ENCODE measurements at places on chromosomes 3 and 15.

GRCh38 chr3:189833996-189834395 lies 202.8 kb downstream of the TP63 start:
- no peak for DNase-seq

DNA sequence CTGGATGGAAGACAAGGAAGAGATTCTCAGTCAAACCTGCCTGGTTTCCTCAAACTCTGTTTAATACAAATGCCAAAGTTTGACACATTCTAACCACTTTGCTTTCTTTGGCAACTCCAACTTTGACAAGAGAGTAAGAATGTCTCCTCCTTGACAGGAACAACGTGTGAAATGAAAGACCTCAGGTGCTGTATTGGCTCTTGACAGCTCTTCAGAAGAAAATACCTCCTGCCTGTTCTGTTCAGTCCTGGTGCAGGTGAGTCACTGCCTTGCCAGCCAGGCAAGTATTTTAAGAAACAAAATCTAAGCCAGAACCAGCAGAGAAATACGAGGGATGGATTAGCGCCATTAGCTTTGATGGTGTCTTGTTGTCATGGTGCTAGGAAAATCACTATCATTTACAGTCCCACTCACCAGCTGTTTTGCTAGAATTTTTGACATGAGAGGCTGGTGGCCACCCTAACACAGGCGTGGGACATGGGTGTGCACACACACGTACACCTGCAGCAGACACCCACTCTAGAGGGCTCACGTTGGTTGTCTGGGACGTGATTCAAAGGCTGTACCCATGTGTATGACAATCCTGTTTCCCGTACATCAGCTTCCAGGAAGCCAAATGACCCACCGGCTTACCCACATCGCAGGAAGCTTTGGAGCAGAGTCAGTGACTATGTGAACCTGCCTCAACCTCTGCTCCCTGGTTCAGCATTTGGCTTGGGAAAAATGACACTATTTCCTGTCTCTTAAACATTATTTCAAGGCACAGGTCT lies 60.4 kb downstream of the CCNL1 start:
- DNase-seq: no peak

- no peak for DNase-seq
Observed at GRCh38 chr3:72320955-72321303, 527.3 kb downstream of the SHQ1 start.

DNA sequence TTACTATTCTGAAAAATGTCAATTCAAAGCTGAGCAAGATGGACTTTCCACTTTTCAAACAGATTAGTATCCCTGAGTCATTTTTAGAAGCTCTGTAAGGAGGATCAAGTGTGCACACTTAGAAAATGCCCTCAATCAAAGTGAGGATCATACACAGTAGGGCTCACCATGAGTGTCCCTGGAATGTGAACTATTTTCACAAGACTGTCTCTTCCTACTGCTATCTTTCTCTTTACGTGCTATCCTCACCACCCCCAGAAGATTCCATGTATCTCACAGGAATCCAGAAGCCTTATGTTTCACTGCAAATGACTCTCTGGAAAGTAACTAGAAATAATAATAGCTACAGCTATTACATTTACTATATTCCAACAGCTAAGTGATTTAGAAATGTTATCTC lies 349.9 kb upstream of the TGFBR2 start:
- DNase-seq: no peak

GRCh38 chr3:157388976-157389375 lies 47.7 kb upstream of the PTX3 start:
- no peak for DNase-seq

DNA sequence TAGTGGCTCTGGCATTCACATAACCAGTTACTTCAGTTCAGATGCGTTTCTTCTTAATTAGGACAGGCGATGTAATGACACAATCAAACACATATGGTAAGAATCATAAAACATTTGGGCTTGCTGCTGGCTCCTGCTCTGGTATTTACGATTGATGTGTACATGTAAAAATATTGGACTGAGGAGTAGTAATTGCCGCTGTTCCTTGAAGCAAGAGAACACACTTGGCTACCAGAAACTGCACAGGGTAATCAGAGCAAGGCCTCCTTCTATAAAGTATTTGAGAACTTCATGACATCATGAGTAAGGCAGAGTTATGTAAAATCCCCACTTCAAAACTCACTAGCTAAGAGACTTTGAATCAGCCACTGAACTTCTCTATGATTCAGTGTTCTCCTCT lies 158.1 kb downstream of the SSR3 start:
- DNase-seq: no peak

DNA sequence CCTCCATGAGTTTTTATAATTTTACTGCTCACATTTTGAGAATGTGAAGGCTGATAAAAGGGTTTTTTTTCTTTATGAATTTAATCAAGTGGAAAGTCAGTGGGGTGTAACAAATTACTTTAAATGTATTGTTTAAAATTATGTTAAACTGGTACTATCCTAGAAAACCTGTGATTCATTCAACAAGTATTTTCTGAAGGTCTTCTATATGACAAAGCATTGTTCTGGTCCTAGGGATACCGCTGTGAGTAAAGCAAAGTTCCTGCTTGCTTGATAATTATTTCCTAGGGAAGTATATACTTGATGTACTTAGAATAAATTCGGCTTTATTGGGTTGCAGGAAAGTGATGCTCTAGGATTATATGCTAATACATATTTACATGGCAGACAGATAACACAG lies 152.8 kb upstream of the GOLGA6L4 start:
- DNase-seq: no peak

DNA sequence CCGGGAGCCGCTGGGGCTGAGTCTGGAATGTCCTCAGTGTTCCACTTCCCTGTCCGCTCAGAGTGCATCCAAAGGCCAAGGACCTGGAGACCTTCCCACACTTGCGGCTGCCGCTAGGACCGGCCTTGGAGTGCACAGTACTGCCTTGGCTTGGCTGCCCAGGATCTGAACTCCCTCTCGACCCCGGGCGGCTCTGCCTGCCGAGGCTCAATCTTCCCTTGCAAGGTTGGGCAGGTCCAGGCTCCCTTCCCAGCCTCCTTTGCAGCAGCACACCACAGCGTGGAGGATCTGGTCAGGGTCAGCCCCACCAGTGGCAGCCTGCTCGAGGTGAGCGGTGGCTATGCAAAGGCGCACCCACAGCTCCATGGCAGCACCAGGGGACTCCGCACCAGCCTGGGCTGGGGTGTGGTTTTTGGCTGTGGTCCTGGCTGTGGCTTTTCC lies 69.2 kb downstream of the PLXNA1 start:
- DNase-seq: no peak

- DNase-seq: peak; percentile 85
Observed at GRCh38 chr15:31327669-31328427, 1.2 kb downstream of the KLF13 start.

DNA sequence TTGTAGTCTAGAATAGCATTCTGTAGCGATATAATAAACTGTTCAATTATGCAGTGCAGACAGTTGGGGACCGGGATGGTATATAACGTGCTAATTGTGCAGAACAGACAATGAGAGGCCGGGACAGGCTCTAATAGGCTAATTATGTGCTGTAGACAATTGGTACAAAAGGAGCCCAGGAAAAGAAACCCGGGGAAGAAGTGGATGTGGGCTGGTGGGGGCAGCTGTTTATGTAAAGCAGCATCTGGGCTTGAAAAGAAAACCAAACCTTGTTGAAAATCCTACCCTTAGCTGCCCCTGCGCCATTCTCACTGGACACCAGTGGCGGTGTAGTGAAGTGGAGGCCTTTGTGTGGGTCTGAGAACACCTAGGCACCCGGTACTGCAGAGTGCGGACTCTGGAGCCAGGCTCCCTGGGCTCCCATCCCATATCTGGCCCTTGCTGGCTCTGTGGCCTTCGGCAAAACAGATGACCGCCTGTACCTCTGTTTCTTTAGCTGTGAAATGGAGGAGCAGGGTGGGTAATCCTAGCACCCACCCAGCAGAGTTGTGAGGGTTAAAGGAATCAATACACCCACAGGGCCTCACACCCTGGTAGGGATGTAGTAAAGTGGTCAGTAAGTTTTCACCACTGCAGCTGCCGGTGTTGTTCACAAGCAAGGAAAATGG lies 51.5 kb downstream of the CMTM6 start:
- no peak for DNase-seq

GRCh38 chr3:123716411-123716810 lies 131.6 kb upstream of the HACD2 start:
- DNase-seq: no peak

DNA sequence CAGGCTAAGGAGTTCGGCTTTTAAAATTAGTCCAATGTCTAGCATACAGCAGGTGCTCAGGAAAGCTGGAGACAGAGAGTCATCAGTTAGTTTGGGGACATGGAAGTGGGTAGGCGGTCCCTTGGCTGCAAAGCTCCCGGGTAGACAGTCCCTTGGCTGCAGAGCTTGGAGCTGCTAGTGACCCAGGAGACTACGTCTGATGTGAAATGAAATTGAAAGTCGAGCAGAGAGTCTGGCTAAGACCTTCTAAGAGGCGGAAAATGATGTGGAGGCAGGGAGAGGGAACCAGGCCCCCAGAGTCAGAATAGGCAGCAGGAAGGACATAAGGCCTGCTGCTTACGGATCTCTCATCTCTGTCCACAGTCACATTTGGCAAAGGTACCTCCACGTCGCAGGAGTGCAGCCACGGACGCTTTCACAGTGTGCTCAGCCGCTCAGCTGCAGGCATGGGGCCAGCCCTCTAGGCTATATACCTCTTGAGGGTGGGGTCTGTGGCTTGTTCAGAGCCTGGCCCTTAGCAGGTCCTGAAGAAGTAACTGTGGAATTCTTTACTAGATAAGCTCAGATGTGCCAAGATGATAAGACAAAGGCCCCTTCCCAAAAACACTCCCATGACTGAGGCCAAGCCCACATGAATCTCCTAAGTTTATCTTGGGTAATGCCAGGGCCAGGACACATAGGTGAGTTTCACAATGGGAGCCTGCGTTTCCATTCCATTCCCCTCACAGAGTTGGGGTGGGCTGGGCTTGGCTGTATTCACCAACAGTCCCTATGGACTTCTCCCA lies 131.7 kb downstream of the XXYLT1 start:
- no peak for DNase-seq

DNA sequence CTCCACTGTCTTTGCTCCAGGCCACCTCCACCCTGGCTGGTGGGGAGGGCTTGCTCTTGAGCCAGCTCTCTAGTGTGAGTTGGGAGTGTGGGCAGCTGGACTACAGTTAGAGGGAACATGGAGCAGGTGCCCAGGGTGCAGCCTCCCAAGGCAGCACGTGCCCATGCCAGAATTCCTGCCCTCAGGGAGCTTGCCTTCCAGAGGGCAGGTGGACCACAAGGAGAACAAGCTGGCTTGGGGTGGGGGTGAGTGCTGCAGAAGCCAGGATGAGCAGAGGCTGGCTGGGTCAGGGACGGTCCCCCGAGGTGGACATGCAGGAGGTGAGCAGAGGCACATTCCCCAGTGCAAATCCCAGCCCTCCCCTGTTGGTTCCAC lies 89.5 kb downstream of the VGLL4 start:
- no peak for DNase-seq

Measured in CD4-positive, alpha-beta T cell treated with Interferon gamma for 1 hour (primary cell).